NCI-H345 (cell line): ENCODE measurements at places on chromosomes 6 and 20.
A peak's percentile ranks its signal among the peaks of the same experiment; 100 is the strongest.

DNA sequence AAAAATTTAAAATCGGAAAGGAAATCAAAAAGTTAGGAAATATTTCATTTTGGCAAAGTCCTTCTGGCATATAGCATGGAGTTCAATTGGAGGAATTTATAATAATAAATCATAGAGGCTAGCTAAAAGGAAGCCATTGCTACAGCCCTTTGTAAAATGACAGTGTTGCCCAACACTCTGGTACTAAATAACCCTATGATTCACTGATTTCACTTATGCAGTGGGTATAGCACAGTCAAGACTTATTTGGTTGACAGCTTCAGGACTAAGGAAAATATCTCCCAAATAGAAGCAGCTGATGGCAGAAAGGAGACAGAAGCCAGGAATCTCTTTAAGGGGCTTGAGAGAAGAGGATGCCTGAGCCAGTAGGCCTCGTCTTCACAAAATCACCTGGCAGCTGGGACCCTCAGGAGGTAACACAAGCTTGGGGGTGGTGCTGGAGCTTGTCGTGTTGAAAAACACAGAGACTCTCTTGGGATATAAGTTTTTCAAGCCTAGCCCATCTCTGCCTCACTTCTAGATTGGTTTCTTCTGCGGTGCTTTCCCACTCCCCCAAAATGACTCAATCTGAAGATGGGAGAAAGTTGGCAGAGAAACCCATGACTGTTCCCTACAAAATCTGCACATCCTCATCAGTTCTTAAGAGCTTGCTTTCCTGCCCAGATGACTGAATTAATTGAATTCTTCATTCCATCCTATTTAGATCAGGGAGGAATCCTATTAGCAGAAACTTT lies 38.4 kb upstream of the EYA4 start:
- no peak for DNase-seq

DNA sequence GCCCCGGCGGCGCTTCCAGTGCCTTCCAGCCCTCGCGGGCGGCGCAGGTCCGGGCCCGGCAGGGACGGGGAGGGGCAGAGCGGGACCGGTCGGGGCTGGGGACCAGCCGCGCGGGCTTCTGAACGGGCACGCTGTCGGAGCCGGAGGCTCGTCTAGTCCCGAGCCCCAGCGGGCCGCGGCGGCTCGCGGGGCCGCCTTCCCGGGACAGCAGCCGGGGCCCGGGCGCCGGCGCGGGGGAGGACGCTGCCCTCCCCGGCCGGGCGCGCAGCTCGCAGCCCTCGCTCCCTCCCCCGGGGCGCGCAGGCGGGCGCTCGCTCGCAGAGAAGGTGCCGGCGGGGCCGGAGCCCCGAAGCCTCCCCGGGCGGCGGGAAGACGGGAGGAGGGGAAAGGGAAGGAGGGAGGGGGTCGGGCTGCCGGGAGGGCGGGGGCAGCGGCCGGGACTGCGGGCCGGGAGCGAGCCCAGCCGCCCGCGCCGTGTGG lies 696 bp upstream of the SIRPA start:
- DNase-seq, result peak; percentile 47

- no peak for DNase-seq
Observed at GRCh38 chr6:38305995-38306681, 333.6 kb downstream of the BTBD9 start.

DNA sequence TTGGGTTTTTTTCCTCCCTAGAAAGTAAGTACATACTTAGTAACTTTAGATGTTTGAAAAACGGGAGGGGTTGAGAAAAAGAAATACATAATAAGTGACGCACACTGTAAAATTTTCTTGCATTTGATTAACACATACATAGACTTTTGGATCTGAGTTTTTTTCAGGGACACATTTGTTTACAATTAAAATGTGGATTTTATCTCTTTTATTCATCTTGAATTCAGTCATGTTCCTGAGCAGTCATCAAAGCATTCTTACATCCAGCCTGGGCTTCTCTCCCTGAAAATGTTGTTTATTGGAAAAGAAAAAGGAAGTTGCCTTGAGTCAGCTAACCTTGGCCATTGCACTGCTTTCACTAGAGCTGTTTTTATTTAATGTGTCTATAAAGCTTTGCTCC lies 8.7 kb upstream of the RPP40 start:
- no peak for DNase-seq

- DNase-seq, result no peak
Observed at GRCh38 chr6:109701774-109702173, 10.7 kb downstream of the FIG4 start.

DNA sequence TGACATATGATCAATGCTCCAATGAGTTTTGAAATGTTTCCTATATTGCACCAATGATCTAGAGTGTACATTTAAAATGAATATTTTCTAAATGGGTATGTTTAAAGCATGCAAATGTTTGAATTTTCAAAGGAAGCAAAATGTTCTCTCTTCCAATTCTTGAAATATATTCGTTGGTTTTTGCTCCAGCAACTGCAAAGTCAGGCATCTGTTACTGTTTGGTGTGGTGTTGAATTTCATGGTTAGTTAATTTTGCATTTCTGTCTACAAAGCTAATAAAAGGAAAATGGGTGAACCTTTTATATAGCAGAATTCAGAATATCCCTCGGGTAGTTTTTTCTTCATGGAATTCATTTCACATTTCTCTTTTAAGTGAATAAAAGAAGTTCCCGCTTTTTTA lies 1018.3 kb downstream of the GRIK2 start:
- no peak for DNase-seq
